Right hindlimb (tissue), 1 donor: ENCODE measurements at places on chromosomes 3 and 15.

- DNase-seq, result no peak
These were observed 22.3 kb downstream of the STIMATE start for GRCh38 chr3:52874864-52875587.

- DNase-seq, result peak; percentile 79
These were observed 860 bp downstream of the RASA2 start for GRCh38 chr3:141487521-141488252.

DNA sequence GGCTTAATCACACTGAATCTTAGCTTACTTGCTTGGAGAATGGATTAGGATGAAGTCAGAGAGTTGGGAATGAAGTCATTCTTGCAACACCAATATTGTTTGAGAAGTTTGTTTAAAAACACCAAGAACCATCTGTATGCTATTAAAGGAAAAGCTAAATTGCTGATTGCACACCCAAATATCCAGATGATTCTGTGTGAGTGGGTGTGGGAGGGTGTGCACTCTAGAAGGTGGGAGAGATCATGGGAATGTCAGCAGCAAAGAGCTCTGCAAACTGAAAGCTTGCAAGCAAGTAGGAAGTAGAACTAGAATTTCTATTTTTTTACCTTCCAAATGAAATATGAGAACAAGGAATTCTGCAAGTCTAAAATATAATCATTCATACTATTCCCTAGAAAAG, 364.9 kb downstream of the NR2F2 start:
- no peak for DNase-seq

DNA sequence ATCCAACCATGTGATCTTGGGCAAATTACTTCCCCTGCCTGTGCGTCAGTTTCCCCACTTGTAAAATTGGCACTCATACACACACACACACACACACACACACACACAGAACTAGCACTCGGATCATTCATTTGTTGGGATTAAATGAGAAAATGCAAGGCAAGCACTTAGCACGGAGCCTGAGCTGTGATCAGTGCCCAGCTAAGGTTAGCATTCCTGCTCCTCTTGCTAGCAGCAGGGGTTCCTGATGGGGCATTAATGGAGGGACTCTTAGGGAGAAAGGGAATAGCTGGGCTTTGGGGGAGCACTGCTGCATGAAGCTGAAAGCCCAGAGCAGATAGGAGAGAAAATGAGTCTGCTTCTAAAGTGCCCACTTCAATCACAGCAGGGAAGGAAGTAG, 187.7 kb upstream of the C2CD4B start:
- no peak for DNase-seq

- peak; percentile 19 for DNase-seq
These were observed 175.9 kb downstream of the OTOL1 start for GRCh38 chr3:161672478-161672877.

DNA sequence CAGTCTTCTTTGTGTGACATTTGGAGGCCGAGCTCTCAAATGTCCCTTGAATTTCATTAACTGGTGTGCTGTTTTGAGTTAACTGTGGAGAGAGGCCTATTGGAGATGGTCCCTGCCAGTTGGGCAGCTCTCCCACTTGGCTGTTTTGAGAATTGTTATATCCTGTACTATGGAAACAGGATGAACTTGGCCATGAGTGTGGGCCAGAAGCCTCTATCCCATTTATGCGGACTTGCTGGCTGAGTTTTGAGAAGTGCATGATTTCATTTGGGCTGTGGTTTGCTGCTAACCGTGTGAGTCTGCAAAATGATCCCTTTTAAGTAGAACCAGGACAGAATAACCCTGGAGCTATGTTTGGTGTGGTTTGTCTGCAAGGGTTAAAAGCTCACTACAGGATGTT, 366.0 kb downstream of the PTPRG start:
- peak; percentile 96 for DNase-seq

DNA sequence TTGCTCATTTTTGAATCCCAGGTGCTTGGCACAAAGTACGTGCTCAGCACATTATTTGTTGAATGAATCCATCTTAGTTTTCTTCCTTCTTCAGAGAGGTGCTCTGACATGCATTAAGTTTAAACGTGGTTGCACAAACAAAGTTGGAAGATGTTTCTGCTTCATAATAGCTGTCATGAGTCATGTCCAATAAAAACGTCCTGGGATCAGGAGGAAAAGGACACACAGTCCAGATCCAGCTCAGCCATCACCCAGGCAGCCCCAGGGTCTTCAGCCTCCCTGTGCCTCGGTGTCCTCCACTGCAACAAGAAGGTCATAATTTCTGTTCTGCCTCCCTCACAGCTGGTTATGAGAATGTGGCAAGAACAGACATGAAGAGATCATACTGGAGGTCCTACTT, 55.4 kb downstream of the CCNL1 start:
- no peak for DNase-seq

DNA sequence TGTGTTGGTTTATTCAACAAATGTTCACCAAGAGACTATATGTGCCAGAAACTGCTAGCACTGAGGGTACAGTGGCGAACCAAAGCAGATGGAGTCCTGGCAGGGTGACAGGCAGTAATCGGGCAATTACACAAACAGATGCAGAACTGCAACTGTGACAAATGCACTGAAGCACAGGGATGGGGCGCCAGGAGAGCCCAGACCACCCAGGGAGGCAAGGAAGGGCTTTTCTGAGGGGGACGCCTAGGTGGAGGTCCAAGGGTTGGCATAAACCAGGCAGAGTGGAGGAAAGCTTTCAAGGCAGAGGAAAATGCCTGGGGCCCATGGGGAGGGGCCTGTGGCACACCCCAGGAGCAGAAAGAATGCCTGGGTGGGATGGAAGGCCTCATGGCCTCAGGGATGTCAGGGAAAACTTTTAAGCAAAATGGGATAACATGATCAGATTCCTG, 5.5 kb downstream of the DIS3L start:
- DNase-seq, result peak; percentile 78

- no peak for DNase-seq
These were observed 23.4 kb downstream of the RAB5A start for GRCh38 chr3:19970327-19970726.

- peak; percentile 89 for DNase-seq
These were observed 215.6 kb upstream of the RBMS3 start for GRCh38 chr3:29065211-29065785.

DNA sequence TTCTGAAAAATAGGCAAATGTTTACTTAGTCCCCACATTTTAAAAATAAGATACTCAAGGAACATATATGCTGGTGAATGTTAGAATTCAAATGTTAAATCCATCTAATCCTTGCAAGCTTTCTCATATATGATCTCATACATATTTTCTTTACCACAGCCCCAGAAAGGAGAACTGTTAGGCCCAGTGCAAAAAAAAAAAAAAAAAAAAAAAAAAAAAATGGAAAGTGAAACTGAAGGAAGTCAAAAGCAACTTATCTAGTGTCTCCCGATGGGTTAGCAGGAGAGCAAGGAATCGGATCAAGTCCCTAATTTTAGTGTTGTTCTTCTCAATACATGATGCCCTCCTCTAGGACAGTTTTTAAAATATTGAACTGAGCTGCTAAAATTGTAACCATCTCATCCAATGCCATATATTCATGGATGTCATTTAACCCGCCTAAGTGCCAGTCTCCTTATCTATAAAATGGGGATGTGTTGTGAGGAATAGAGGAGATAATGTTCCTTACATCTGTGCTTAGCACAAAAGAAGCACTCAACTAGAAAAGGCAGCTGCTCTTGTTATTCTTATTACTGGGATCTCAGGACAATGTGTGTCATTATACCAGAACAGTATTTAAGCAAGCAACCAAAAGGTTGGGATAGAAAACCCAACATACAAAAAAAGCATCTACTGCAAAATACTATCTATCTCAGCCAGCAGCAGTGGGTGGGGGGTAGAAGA, 279.7 kb downstream of the MAGI1 start:
- no peak for DNase-seq

DNA sequence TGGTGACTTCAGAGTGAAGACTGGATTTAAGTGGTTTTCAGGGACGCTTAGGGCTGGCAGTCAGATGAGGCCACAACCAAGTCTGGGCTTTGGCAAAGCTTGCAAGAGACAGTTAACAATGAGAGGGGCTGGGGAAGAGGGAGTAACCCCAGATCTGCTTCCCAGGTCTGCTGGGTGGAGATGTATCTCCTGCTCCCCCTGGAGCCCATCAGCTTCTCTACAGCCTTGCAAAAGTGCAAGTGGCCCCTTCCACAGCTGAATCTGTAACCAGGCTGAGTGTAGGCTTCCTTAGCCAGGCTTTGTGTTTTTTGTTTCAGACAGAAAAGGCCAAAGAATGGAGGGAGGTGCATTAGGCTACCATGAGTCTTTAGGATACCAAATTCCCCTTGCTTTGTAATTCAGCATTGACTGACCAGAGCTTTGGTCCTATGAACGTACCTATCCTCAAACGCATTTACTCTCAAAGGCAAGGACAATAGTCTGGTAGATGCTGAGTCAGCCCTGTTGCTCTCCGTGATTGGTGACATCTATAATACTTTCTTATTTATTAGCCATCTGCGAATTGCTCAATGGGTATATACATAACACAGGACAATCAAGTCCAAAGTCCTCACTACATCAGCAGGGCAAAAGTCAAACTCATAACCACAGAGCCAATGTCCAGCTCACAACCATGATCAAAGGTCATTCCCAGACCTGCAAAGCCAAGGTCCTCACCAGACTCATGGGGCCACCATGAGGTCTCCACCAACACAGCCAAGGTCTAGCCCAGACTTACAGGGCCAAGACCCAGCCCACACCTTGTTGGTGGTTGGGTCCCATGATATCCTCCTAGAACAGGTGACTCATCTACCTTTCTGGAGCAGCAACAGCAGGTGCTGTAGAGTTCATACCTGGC, 17.1 kb downstream of the CCDC13 start:
- DNase-seq, result no peak

DNA sequence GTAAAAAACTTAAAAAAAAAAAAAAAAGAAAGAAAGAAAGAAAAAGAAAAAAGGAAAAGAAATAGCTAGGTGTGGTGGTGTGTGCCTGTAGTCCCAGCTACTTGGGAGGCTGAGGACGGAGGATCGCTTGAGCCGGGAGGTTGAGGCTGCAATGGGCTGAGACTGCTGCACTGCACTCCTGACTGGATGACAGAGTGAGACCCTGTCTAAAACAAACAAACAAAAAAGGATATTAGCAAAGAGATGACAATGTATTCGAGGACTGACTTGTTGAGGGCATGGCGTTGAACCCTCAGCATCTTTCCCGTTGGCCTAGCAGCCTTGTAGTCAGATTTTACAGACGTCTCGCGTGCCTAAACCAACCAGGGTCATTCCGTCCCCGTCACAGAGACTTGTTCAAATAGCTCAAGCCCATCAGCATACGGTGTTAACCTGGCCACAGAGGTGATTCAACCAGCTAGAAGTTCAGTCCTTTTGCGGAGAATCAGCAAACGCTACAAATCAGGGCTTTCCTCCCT, 528 bp upstream of the NIT2 start:
- DNase-seq, result peak; percentile 27

DNA sequence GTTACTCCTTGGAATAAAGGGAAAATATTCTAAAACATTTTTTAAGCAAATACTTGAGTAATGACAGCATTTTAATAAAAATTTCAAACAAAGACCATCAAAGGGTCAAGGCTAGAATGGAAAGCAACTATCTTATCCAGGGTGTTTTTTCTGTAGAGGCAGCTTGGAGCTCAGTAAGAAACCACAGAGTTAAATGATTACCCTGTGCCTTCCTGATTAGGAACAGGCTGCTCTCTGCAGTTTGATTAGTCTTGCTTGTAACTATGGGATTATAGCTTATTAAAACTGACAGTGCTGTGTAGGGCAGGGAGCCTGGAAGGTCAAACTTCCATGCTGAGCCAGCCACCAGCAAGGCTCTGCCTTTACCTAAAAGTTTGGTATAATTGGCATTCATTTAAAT, 33.1 kb downstream of the QTRT2 start:
- no peak for DNase-seq

GRCh38 chr3:112776000-112776399, 70.7 kb downstream of the CD200R1L start:
- no peak for DNase-seq

DNA sequence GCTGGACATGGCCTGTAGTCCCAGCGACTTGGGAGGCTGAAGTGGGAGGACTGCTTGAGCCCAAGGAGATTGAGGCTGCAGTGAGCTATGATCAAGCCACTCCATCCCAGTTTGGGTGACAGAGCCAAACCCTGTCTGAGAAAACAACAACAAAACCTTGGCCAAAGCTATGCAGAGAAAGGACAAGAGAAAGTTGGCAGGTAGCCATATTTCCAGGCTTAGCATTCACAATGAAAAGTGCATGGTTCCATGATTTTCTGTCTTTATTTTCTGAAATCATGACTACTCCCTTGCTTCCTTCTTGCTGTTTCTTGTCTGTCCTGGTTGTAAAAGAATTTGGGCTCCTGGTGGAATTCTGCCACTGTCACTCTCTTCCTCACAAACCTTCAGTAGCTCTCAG, 284.6 kb upstream of the C2CD4B start:
- no peak for DNase-seq

DNA sequence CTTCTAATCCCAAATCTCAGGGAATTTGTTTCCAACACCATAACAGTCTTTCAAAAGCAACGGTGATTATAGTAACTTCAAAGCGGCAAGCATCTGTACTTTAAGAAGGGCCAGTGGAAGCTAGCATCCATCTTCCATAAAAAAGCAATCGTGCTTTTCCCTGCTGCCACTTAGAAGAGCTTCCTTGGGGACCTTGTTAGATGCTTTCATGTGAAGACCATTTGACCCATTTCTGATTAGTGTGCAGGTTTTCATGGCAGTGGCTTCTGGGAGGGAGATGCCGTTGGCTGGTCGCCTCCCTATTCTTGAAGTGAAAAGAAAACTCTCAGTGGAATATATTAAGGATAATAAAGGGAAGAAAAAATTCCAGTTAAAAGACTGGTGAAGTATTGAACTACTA, 354.1 kb downstream of the ROBO2 start:
- no peak for DNase-seq

DNA sequence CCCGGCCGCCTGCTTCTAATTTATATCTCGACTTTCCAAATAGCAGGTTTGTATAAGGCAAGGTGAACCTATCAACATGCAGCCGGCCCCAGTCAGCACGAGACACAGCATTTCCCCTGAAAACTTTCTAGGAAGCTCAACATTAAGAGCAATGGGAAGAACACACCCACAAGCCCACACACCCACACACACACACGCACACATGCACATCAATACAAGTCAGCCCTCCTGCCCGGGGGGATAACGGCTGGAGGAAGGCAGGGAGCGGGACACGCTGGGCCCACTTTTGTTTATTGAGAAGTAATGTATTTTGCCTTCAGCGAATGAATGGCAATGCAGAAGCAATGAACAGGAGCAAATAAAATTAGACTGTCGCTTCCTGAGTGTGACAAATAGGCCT, 83.5 kb downstream of the PCSK6 start:
- no peak for DNase-seq

DNA sequence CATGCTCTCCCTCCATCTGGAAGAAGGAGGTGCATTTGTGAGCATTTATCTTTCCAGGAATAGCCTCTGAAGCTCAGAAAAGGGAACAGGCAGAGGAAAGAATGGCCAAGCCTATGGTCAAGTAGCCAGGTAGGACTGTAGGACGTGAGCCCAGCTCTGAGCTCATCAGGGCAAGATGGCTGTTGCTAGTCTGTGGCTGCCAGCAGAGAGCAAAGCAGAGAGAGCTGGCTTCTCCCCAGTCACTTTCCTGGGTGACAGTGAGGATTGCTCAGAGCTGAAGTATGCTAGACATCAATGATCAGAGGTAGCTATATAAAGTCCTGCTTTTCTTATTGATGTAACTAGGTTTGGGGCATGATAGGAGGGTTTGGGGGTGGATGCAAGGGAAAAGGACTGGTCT, 146.1 kb upstream of the SLC24A5 start:
- DNase-seq, result no peak

- DNase-seq, result no peak
These were observed 21.2 kb upstream of the SHC4 start for GRCh38 chr15:48984811-48985352.

- no peak for DNase-seq
These were observed 42.3 kb downstream of the EFHB start for GRCh38 chr3:19891740-19892139.
